NCI-H1417 treated with DMSO at 0.1 percent for 48 hours (cell line): ENCODE measurements at places on chromosomes 2 and 18.
A peak's percentile ranks its signal among the peaks of the same experiment; 100 is the strongest.

GRCh38 chr2:206881708-206882410 is 57.5 kb upstream of the CPO start:
- DNase-seq, result no peak

DNA sequence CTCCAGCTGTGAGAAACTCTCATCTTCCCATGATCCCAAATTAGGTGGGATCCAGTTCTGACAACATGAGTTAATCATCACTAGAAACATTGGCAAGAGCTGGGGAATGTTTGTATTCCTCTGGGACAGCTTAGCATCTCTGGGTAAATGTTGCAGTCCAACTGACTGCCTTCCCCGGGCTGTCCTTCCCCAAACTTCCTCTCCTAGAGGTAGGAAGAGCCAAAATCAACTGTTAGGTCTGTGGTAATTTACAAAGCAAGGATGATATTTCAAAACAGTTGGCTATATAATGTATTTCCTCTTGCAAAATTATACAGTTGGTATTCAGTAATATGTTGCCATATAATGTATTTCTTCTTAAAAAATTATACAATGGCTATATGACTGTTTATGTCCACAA is 148.5 kb downstream of the MGAT5 start:
- DNase-seq, result no peak

DNA sequence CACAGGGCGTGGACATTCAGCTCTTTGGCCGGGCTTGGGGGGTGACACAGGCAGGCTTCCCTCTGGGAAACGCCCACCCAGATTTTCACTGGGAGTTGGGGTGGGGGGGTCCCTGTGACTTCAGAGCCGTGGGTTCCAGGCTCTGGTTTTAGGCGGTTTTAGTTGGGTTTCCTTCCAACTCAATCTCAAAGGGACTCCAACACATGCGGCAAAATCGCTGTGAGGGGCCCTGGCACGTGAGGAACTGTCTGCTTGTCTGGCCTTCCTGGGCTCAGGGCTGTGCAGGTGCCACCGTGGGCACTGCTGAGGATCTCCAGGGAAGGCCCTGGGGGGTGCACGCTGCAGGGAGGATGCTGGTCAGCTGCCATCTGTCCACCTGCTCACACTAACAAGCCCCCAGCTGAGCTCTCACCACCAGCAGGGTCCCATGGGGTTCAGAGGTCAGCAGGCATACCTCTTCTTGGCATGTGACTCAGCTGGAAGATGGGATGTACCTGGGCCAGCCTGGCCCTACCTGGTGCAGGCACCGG is 11.7 kb downstream of the HS6ST1 start:
- no peak for DNase-seq

DNA sequence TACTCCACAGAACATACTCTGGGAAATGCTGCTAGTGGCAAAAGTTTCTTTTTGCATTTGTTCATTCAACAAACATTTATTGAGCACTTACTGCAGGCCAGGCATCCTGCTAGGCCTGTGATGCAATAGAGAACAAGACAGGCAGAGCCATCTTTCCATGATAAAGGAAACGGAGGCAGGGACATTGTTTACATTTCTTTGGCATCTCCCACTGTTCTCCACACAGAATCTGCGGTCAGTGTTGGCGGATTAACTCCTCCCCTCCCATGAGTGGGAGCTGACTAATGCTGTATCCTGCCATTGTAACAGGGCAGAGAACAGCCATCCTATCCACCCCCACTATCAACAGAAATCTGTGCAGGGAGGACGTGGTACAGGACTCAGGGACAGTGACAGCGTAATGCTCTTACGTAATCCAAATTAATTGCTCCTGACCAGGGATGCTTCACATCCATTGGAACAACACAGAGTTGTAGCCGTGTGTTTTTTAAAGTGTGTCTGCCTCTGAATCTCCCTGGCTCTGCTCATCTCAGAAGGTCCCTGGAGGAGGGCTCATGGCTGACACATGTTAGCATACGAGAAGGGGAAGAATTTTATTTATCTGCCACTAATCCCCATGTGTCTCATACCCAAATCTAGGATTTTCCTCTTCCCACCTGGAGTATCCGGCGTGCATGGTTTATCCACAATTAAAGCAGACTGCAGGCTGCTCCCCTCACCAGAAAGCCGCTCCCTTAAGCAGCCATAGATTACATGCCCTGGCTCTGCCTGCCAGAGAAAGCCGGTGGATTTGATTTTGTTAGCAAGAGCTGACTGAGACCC is 32.3 kb downstream of the STEAP3 start:
- no peak for DNase-seq

DNA sequence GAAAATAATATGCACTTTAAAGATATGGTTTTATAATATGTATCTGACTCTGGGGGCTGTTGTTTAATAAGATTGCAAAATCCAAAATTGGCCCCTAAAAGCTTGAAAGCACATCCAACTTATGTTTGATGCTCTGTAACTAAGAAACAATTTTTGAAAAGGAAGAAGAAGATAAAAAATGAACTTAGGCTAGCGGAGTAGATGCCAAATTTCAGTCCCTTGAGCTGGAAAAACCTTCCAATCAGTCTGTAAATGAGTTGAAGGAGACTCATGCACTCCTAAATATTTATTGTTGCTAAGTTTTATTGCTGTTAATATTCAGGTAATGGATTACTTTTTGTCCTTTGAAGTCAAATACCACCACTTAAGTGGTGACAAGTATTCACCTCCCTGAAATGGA is 465.0 kb downstream of the ZEB2 start:
- no peak for DNase-seq

DNA sequence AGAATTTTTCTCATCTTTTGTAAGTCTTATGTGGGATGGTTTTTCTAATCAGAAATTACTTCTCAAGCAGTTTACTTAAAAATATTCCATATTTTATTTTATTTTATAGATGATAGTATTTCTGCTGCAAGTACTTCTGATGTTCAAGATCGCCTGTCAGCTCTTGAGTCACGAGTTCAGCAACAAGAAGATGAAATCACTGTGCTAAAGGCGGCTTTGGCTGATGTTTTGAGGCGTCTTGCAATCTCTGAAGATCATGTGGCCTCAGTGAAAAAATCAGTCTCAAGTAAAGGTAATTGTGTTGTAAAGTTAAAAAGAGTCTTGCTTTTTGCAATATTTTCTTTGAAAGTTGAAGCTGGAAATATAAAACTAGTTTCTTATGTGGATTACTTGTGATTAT is 76.2 kb downstream of the EML4 start:
- no peak for DNase-seq

DNA sequence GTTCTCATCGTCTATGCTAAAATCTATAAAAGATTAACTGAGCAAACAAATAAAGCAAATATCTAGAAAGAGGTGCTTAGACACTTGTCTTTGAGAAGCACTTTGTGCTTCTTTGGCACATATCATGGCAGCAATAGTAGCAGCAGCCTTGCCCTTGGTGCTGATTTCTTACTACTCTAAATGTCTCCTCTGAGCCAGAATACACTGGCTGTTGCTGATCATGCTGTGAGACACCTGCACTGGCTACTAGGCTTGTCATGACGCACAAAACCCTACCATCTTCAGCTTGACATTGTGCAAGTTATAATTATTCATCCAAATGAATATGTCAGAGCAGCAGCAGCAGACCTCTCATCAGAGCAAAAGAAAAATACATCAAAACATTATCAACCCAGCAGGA is 46.7 kb downstream of the FANCL start:
- peak; percentile 91 for DNase-seq

- no peak for DNase-seq
Measured at GRCh38 chr2:128261245-128262128, 57.2 kb downstream of the HS6ST1 start.

DNA sequence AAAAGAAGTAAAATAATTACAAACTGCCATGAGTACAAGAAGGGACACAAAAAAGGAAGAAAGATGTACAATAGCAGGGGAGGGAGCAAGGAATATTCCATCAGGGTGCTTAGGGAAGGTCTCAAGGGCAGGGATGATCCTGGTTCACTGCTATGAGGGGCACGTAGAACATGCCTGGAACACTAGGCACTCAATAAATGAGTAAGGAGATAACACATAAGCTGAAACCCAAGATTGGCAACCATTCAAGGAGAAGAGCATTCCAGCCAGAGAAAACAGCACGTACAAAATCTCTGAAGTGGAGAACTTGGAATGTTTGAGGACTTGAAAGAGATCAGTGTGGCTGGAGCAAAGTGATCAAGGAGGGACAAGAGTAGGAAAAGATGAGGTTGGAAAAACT is 103.2 kb downstream of the FAM161A start:
- no peak for DNase-seq

DNA sequence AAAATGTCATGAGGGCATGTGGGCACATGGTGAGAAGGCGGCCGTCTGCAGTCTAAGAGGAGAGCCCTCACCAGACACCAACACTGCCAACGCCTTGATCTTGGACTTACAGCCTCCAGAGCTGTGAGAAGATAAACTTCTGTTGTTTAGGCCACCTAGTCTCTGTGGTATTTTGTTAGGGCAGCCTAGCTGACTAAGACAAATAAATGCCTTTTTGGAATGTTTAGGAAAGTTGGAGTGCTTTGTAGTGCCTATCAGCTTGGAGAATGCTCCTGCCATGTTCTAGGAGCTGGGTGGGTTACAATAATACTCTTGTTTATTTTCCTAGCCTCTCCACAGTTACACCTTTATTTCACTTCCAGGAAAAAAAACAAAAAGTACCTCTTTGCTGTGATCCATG is 92.0 kb downstream of the SPP2 start:
- DNase-seq, result no peak

DNA sequence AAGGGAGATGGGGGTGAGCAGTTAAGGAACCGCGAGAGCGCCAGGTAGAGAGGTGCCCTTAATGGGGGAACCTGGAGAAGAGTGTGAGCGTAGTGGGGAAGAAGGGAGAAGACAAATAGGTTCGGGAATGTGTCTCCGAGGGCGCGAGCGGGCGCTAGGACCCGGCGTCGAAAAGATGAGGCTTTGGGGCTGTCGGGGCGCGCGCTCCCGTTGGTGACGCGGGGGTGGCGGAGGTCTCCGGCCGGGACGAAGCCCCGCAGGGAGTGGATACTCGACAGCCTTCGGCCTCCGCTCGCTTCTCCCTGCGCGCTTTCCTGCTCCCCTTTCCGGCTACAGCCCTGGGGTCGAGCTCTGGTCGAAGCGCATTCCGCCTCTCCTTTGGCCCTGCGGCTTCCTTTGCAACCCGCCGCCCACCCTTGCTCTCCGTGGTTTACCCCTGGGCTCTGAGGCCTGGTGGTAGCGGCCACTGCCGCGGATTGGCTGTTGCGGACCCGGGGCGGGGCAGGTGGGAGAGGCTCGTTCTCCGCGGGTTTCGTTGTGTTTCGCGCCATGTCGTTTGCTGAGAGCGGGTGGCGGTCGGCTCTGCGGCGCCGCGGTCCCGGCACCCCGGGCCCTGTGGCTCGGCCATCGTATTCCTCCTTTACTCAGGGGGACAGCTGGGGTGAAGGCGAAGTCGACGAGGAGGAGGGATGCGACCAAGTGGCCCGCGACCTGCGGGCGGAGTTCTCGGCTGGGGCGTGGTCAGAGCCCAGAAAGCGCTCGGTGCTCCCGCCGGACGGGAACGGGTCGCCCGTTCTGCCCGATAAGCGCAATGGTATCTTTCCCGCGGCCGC is at the start of gene ARL6IP6:
Gene ARL6IP6 (plus strand): TSS at position 545 of the 833 bp plus-strand sequence. CDS start 5 bp downstream, at position 550.
- peak; percentile 72 for DNase-seq

DNA sequence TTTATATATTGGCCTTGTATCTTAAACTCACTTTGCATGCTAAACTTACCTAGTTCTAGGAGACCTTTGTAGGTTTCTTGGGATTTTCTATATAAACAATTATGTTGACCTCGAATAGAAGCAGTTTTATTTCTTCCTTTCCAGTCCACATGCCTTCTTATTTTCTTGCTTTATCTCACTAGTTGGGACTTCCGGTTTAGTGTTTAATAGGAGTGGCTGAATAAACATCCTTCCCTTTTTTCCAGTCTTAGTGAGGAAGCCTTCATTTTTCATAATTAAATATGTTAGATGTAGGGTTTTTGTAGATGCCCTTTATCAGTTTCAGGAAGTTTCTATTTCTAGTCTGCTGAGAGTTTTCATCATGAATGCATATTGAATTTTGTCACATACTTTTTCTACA is 347.3 kb upstream of the HNRNPA3 start:
- no peak for DNase-seq

- DNase-seq, result no peak
Measured at GRCh38 chr2:145108361-145108778, 588.5 kb upstream of the ZEB2 start.

DNA sequence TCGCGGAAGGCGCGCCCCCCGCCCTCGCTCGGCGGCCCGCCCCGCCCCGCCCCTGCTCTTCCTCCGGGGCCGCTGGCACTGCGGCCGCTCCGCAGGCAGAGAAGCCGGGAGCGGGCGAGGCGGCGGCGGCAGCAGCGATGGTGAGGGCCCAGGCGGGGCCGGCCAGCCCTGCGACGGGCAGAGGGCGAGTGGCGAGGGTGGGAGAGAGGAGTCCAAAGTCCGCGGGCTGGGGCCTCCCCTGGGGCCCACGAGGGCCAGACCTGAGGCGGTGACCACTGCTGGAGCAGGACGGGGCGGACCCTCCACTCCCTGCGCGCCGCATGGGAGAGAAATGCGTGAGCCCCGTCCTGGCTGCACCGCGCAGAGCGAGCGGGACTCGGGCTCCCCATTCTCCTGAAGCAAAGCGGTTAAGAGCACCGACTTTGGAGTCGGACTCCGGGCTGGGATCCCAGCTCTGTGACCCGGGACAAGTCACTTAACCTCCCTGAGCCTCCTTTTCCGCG is at the start of gene VAMP5:
Gene VAMP5 (plus strand): TSS at position 78 of the 503 bp plus-strand sequence. CDS start 60 bp downstream, at position 138.
- DNase-seq, result no peak

- DNase-seq, result no peak
Measured at GRCh38 chr18:58604311-58604710, 24.6 kb downstream of the ALPK2 start.

GRCh38 chr2:43689999-43690398 is 13.8 kb upstream of the C1GALT1C1L start:
- DNase-seq, result no peak

DNA sequence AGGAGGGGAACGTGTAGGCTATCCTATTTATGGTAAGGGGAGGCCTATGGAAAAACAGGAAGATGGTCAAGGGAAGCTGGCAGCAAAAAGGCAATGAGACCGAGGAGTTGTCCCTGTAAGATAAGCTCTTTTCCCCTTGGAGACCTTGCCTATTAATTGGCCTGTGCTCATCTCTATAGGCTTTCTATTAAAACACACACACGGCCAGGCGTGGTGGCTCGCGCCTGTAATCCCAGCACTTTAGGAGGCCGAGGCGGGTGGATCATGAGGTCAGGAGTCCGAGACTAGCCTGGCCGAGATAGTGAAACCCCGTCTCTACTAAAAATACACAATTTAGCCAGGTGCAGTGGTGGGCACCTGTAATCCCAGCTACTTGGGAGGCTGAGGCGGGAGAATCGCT is 32.1 kb downstream of the EPAS1 start:
- DNase-seq, result no peak

- DNase-seq, result no peak
Measured at GRCh38 chr18:45019469-45019868, 338.8 kb downstream of the SETBP1 start.

GRCh38 chr2:148721991-148722777 is 77.6 kb downstream of the EPC2 start:
- DNase-seq, result no peak
